Fibroblast of skin of scalp (primary cell): ENCODE measurements at places on chromosomes 4 and X.

GRCh38 chr4:17580969-17581368 lies 4.0 kb downstream of the LAP3 start:
- DNase-seq = peak; percentile 14

- no peak for DNase-seq
These were observed 119.5 kb downstream of the GLRA3 start for GRCh38 chr4:174709526-174709925.

GRCh38 chr4:8112672-8113071 lies 45.9 kb downstream of the ABLIM2 start:
- DNase-seq = no peak

GRCh38 chr4:115272185-115272584 lies 158.8 kb upstream of the NDST4 start:
- no peak for DNase-seq

- no peak for DNase-seq
These were observed 1.4 kb downstream of the EDNRA start for GRCh38 chr4:147482281-147482680.

DNA sequence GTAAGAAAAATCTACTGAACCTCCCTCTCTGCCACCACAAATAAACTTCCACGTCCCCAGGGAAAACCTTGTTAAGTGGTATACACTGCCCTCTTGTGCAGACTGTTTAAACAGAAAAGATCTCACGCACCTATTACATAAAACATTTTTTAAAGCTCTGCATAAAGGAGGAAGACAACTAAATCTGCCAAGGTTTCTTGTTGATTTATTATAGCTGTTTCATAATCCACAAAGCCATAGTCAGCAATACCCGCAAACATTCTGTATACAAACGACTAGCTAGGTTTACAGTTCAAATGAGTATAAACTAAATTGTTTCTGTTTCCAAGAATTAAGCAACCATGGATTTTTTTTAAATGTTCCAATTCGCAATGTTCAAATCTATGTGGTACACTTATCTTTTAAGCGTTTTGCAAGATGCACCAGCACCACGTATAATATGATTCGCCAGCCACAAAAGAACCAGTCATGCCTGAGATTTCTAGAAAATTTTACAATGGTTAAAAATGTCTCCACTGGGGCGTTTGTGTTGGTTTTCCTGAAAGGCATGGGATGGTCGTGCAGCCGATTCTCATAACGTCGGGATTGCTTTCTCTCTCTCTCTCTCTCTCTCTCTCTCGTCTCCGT lies 164.6 kb downstream of the PRKX start:
- peak; percentile 86 for DNase-seq

- no peak for DNase-seq
These were observed 39.8 kb upstream of the NAP1L5 start for GRCh38 chr4:88737307-88737941.

GRCh38 chr4:38734446-38734845 lies 48.3 kb downstream of the TLR10 start:
- no peak for DNase-seq

- DNase-seq = no peak
These were observed 24.8 kb upstream of the MSANTD1 start for GRCh38 chr4:3223956-3224748.

DNA sequence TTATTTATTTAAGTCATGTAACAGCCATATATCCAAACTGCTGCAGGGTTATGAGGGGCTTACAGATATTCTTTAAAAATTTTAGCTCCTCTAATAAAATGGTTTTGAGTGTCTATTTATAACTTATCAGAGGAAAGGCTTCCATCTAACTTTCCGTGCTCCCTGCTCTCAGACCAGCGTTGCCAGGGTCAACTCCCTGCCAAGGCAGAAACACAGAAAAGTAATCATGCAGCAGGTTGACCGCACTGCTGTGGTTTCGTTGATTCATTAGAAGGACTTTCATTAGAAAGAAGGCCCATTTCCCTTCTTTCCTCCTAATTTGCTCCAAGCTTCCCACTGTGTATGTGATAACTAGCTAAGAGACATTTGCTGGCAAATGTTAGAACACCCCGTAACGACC lies 33.9 kb downstream of the BCLAF3 start:
- DNase-seq = no peak

DNA sequence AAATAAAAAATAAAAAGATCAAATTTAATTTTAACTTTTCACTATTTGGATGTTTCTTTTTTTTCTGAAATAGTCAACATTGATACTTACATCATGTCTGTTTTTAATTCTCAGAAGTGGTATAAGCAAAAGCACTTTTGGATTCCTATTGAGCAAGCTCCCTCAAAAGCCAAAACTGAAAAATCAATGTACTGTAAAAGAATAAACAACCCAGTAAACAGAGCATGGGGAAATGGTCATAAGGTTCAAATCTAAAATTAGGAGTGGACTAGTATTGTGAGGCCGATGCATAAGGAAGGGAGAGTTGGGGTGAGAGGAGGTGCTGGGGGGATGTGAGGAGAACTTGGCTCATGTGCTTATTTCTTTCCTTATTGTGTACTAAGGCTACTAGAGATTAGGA lies 37.9 kb downstream of the NUDT6 start:
- no peak for DNase-seq

- DNase-seq = peak; percentile 85
These were observed 21.0 kb upstream of the GEMIN8 start for GRCh38 chrX:14050709-14051108.

GRCh38 chrX:12901486-12901885 lies 4.9 kb upstream of the TLR8 start:
- DNase-seq = peak; percentile 35

DNA sequence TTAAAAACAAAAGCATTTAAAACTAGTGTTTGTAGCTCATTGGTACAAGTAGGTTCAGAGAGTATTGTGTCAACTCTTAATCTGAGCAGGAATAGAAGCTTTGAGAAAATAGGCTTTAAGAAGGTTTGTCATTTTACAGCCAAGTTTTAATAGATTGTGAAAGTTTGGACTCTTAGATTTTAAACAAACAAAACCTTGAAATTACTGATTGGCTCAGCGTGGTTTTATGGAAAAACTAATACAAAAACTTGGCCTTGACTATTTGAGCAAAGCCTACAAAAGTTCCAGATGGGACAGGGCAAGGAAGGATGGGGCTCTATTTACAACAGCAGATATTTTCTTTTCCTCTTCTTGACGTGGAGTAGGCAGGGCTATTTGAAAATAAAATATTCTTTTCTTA lies 16.5 kb downstream of the ZFX start:
- no peak for DNase-seq

DNA sequence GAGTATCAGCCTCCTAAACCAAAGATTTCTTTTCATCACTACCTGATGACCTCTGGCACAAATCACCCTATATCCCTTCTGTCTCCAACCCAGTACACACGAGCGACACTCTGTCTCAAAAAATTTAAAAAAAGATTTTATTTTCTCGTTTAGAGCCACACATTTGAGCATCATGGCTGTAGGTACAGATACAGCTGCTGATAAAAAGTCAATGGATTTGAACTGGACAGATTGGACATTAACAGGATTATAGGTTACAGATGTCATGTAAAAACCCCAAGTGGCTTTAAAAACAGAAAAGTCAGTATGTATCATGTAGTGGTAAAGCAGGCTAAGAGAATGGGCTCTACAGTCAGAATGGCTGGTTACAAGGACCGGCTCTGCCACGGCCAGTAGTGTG lies 171.1 kb downstream of the SCFD2 start:
- no peak for DNase-seq

DNA sequence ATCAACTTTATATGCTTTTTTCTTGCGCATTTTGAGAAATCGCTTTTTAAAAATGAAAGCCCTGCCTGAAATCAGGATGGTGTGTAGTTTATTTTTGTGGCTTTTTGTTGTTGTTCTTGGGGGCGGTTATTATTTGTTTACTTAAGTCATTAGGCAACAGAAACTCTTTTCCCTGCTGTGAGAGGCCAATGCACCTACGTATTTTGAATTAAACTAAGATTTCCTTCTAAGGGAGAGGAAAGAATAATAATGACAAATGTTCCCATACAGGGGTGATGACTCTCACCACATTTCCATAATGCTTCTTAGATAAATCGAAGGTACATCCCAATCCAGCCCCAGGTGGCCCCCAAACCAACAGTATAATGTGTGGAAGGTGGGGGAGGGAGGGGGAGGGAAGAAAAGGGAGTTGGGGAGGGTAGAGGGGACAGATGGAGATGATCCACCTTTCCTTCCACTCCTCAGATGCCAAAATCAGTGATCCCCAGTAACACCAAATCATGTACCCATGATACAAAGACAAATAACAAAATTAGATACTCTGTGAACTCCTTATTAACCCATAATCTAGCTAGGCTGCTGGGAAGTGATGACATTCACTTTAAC lies 39.6 kb downstream of the ZNF827 start:
- DNase-seq = no peak

DNA sequence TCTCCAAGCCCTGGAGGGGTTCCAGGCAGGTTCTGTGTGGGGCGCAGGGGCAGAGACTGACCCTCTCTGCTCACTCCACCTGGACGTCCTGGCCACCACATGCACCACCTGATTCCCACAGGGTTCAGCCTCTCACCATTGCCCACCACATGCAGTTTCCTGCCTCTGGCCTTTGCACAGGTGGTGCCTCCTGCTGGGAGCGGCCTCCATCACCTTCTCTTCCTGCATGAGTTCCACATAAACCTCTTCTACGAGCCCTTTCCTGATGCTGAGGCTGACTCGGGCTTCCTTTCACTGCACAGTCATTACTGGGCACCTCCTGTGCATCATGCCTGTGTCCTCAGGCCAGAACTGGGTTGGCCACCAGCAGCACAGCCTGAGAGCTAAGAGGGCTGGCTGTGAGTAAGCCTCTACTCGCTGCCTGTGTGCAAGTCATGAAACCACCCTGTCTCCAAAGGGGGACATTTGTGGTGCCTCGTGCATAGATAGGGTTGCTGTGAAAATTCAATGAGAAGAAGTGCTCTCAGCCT lies 19.9 kb downstream of the MAN2B2 start:
- DNase-seq = no peak

DNA sequence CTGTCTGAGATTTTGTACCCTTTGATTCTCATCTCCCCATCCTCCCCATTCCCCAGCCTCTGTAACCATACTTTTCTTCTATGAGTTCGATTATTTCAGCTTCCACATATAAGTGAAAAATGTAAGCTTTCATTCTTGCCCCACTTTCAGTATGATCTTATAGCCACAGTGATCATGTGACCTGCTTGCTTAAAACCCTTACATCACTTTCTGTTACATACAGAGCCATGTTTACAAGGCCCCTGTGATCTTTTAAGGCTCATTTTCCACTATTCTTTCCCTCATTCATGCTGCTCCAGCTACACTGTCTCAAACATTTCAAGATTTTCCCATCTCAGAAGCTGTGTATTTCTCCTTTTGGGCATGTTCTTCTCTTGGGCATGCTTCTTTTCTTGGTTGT lies 147.7 kb downstream of the DCK start:
- no peak for DNase-seq

GRCh38 chr4:31467781-31468180 lies 747.6 kb downstream of the PCDH7 start:
- DNase-seq = peak; percentile 3

GRCh38 chrX:107714206-107714891 lies 61.2 kb downstream of the TSC22D3 start:
- no peak for DNase-seq

DNA sequence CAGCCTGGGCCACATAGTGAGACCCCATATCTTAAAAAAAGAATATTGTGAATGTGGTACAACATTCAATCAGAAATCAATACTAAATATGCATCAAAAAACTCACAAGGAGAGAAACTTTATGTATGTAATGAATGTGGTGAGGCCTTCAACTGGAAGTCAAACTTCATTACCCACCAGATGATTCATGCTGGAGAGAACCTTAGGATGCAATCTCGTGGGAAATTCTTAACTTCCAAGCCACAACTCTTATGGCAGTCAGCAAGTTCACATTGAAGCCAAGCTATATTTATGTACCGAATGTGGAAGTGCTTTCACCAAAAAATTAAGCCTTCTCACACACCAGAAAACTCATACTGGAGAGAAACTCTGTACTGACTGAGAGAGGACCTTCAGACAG lies 84.5 kb upstream of the UXT start:
- DNase-seq = peak; percentile 64

DNA sequence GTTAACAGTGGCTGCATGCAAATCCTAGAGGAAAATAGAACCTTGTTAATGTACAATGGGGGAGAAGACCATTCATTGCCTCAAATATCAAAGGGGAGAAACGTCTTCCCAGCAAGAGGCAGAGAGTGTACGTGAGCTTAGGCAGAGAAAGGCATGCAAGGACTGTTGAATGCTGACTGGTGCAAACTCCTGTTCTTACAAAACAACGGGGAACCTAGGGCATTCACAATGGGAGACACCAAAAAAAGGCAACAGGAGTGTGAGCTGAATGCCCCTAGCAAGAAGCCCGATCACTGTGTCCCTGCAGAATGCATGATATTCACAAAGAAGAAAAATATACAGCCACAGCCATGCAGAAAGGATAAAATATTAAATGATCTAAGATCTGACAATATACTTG lies 184.9 kb downstream of the NSUN7 start:
- no peak for DNase-seq

DNA sequence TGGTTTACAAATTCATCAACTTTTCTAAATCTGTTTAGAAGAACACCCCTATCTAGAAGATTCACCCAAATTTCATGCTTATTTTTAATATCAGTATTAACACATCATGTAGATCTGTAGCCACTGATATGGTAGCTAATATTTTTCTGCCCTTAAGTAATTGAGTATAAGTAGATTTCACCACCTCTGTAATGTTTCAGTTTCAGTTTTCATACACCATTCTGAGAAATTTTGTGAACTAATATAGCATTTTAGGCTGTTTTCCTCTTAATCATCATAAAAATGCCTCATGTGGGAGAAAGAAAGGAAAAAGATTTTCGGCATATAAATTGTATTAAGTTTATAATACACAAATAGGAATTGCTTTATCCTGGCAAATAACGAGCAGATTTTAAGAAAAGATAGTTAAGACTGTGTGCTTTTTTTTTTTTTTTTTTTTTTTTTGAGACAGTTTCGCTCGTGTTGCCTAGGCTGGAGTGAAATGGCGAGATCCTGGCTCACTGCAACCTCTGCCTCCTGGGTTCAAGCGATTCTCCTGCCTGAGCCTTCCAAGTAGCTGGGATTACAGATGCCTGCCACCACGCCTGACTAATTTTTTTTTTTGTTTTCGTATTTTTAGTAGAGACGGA lies 21.4 kb upstream of the RBPJ start:
- no peak for DNase-seq

DNA sequence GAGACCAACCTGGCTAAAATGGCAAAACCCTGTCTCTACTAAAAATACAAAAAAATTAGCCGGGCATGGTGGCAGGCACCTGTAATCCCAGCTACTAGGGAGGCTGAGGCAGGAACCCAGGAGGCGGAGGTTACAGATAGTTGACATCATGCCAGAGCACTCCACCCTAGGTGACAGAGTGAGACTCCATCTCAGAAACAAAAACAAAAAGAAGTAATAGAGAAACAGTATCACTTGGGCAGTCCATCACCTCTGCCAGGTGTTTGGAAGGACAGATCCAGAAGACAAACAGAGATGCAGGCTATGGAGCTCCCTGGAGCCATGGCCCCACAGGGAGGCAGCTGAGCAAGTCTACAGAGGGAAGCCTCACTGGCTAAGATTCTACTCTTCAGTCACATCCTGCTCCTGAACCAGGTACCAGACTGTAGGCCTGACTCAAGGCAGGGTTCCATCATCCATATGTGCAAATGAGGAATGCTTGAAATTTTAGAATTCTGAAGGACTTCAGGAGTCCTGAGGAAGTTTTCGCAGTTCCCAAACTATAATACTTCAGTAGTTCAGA lies 81.4 kb upstream of the CPEB2 start:
- DNase-seq = no peak

GRCh38 chr4:8542776-8543525 lies 37.2 kb upstream of the GPR78 start:
- DNase-seq = peak; percentile 77

GRCh38 chrX:30951003-30951402 lies 61.9 kb upstream of the TAB3 start:
- no peak for DNase-seq
